NB4 (cell line): ENCODE measurements at places on chromosomes 4 and X.

DNA sequence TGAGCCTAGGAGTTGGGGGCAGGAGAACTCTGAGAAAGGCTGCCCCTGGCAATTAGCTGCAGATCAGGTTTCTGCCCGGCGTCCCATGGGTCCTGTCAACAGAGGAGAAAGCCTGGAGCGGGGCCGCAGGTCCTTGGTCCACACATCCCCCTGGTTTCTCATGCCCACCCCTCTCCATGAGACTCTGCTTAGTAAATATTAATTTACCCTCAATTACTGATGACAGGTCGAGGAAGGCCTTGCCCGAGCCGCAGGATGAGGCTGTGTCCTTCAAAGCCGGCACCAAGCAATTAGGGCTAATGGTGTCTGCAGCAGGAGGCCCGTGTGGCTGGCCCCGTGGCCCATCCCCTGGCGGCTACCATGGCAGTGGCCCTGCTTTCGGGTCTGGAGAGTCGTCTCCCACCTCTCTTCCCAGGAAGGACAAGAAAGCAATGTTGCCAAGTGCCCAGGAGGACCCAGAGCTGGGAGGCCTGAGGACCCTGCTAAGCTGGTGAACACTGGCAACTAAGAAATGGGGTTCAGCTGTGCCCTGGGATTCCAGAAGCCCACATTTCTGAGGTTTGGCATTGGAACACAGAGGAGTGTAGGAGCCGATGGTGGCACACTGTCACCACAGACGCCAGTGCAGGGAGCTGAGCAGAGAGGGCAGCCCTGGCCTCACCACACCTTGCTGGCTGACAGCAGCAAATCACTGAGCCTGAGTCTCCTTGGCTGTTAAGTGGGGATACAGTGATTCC, 114.6 kb downstream of the CPZ start:
- no peak for DNase-seq

DNA sequence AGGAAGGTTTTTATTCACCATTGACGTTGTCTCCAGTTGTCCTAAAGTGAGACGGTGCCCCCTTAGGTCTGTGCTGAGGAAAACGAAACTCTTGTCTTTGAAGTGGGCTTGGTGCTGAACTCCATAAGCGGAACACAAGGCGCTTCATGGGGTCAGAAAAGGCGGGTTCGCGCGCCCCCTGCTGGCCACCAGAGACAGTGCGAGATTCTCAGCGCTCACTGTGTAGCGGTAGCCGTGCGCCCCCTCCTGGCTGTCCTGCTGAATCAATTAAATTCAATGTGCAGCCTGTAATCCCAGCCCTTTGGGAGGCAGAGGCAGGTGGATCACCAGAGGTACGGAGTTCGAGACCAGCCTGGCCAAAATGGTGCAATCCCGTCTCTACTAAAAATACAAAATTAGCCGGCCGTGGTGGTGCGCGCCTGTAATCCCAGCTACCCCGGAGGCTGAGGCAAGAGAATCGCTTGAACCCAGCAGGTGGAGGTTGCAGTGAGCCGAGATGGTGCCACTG, 64.1 kb downstream of the RLIM start:
- peak; percentile 84 for DNase-seq

DNA sequence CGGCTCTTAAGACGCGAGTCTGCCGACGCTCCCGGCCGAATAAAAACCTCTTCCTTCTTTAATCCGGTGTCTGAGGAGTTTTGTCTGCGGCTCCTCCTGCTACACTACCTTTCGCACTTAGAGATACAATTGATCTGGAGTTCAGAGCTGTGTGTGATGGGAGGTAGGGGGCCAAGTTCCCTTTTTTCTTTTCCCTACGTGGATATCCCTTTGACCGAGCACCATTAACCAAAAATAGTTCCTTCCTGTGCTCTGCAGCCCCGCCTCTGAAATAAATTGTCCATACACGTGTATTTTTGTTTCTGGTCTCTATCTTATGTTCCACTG, 555 bp upstream of the PGM2 start:
- peak; percentile 89 for DNase-seq

- DNase-seq, result no peak
Measured at GRCh38 chr4:108029016-108029720, 39.5 kb downstream of the HADH start.

DNA sequence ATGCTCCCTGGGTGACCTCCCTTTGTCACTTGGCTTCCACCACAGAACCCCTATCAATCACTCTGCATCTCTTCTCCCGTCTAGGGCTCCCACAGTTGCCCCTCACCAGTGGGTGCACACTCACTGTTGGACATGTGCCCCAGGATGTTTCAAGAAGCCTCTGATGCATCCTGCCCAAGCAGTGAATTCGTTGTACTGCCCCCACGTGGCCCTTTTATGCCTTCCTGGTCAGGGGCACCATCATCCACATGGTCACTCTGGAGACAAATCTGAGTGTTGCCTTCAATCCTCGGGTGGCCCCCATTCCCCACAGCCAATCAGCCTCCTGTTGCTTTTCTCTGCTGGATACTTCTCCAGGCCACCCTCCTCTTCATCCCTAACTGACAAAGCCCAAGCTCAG, 12.2 kb downstream of the ITIH6 start:
- DNase-seq, result peak; percentile 25

- no peak for DNase-seq
Measured at GRCh38 chr4:95517576-95518345, 31.0 kb downstream of the UNC5C start.

GRCh38 chrX:15474028-15474427, 19.1 kb downstream of the PIR start:
- no peak for DNase-seq
